MG63 (cell line): ENCODE measurements at places on chromosomes 2 and 18. TPM values are rescaled to one million over a fixed set of nuclear protein-coding genes. Genes with fewer than 3 reads are reported as not detected.

GRCh38 chr2:207248702-207249377 is 83.1 kb upstream of the KLF7 start:
- peak; percentile 25 for DNase-seq

DNA sequence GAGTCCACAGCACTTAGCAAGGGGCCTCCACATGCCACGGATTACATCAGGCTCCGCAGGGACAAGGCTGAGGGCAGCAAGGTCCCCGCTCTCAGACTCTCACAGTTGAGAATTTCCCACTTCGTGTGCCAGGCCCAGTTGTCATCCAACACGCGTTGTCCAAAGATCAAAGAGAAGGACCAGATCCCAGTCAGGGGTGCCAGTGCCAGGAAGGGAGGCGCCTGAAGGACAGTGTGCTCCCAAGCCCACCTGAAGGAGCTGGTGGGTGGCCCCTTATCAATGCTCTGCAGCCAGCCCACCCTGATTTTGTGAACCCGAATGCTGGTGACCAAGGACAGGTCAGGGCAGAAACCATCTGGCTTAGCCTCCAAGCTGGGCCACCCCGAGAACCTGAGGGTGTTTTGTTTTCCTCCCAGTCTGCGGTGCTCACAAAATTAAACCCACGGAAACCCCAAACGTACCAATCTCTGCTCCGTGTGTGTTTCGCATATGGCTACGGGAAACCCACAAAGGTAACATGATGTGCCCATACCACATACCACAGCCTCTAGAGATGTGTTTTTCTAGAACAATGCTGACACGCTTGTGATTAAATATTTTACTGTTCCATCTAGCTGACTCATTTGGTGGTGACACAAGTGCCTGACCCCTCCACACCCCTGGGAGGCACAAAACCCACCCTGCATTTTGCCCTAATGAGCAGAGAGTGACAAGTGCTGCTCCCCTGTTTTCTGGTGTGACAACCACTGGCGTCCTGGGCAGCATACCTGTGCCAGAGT is 24.5 kb downstream of the CRACDL start:
- DNase-seq = no peak

GRCh38 chr2:226756131-226756530 is 43.5 kb downstream of the IRS1 start:
- DNase-seq = no peak

DNA sequence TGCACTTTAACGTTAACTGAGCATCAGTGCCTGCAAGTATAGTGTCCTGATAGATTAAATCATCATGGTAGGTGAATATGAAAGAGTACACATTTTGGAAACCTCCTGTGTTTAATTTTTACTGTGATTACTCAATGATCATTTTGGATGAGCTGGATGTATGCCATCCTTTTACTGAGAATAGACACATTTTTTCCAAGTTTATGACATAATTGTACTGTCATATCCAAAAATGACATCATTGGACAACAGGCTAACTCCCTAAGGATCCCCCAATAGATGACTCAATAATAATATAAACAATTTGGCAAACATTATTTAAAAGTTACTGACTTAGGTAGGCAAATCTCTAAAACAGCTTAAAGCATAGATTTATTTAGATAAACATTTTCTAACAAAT is 410.8 kb upstream of the REG3G start:
- no peak for DNase-seq

GRCh38 chr2:143559147-143559546 is 429.9 kb downstream of the ARHGAP15 start:
- DNase-seq = no peak

DNA sequence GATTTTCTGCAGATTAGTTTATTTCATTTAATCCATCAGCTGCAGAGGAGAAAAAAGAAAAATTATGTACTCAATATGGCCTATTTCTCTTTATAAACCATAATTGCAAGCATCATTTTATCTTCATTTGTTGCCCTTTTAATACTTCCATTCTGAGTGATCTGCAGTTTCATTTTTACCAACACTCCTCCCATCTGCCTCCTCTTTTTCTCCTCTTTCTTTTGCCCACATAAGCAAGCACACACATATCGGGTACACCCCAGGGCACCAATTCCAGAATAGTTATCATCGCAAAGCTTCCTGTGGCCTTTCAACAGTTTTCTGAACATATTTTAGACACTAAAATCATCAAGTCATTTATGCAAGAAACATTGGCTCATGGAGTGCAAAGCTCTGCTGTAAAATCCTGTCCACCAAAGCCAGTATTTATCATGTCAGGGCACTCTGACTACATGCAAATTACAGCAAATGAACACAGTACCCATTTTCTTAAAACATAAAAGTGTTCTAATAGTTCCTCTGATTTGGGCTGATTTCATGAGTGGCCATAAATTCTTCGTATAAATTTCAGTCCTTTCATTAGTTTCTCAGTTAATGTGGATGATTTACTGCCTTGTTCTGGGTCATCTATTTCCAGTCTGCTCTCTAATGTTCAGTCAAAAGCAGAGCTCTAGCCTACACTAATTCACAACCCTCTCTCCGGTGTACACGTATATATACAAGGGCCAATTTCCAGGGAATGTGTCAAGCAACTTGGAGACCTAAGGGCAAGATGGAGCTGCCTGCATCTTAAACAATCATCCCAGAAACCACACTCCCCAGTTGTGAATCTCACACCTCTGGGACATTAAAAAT is 281.3 kb downstream of the STK39 start:
- no peak for DNase-seq

DNA sequence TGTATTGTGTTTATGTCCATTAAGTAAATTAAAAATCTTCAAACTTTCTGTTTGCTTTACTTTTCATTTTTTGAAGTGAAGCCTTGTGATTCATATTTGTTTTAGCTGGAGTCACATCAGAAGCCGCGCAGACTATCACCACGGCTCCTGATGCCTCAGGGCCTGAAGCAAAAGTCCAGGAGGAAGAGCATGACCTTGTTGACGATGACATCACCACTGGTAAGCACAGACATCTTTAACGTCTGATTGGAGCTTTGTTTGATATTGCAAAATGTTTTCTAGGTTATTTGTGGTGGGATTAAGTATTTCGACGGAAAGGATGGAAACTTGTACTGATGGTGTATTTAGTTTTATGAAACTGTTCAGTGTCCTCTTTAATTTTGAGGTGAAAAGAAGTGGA is 164.8 kb downstream of the WDR7 start:
- no peak for DNase-seq

DNA sequence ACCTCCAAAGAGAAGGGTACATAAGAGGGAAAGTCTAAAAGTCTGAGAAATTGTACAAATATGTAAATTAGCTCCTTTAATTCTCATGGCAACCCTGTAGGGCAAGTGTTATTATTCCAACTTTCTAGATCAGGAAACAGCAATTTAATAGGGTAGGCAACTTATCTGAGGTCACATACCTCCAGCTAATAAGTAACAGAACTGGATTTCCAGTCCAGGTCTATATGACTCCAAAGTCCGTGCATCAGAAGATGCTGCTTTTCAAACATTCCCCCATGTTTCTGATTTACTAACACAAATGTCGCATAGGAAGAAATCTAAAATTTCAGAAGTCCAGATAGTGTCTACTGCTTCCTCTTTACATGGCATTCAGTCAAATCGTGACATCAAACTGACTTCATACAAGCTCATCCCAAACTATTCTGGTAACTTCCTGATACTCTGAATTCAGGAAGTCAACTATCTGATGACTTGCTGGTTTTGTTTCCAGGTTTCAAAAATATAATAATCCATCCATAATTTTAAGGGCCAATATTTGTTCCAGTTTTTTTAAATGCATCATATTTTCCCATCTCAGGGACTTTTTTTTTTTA is 419.3 kb upstream of the ACVR2A start:
- DNase-seq = no peak

DNA sequence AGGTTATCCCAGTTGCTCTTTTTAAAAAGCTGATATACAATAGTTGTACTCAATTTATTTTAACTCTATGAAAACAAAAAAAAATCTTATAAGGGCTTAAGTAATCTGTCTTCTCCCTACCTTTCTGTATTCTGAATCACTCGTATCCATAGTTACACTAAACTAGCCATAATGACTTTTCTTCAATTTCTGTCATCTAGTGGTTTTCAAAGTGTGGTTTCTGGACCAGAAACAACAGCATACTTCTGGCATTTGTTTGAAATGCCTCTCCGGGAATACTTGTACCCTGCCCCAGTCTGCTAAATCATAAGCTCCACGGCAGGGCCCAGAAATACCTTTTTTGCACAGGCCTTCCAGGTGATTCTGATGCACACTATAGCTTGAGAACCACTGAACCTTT is 253.6 kb downstream of the LRRTM4 start:
- DNase-seq = no peak

DNA sequence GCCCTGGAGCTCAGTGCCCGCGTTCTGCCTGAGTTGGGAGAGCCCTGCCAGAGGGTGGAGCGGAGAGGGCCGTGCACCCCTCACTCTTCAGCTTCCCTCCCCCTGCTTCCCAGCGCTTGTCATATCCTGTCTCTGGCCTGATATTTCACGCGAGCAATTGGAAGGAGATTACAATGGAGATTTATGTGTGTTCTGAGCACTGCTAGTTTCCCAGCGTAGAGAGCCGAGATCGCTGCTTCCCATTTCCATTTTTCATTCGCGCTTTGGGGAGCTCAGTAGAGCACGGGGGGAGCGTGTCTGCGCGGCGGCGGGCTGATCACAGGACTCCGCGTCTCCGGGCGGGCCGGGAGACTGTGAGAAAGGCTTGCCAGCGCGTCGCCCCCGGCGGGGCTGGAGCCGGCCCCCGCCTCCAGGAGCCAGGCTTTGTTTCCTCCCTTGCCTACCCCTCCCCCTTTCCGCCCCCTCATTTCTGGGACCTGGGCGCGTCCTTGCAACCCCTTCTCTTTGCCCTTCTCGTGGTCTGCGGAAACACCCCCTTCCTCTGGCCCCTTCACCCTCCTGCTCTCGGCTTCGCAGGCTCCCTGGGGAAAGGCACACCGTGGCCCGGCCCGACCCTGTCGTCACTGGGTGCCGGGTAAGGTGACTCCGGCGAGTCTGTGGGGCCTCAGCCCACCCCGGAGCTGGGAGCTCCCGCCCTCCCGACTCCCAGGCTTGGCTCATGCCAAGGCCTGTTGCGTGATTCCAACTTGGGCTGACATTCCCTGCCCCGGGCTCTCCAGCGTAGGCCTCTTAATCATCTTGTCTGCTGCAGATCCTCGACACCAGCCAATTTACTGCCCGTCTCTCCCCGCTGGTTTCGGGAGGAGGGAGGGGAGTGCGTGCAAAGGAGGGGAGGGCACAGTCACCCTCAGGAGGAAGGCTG is 5.8 kb downstream of the DLX2 start:
- peak; percentile 97 for DNase-seq

GRCh38 chr2:38514603-38515154 is 88.0 kb downstream of the HNRNPLL start:
- DNase-seq = peak; percentile 23

- peak; percentile 53 for DNase-seq
Observed at GRCh38 chr2:25885933-25886332, 7.6 kb upstream of the ASXL2 start.

GRCh38 chr18:23207994-23208393 is 72.7 kb downstream of the CABLES1 start:
- DNase-seq = no peak

DNA sequence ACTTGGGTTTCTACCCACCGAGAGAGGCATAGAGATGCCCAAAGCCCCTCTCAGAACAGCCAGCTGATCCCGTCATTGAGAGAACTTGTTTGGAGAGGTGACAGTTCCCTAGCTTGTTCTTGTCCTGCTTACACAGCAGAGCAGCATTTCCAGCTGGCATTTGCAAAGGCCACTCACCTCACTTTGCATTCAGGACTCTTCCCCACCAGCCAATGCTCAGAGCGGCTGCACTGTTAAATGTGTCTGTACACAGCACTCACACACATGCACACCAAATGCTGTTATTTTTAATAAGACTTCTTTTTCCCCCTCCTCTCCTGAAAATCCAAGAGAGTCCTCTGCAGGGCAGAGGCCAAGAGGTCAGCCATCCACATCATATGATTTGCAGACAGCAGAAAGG is 104.6 kb upstream of the SLC14A2 start:
- no peak for DNase-seq

DNA sequence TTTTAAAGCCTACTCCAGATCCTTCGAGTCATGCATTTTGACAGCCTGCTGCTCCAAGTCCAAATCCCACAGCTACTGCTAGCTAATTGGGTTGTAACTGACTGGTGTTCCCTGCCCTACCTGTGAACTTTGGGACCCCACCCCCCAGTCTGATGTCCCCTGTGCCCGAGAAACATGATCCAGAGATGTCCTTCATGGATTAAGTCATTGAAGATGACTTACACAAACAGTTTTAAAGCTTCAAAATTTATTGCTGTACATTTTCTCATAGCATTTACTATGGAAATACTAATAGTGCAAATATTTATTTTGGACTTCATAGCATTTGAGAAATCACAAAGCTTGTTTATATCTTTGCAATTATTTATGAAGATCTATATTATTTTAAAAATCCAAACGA is 73.1 kb downstream of the MBD2 start:
- DNase-seq = no peak

- peak; percentile 31 for DNase-seq
Observed at GRCh38 chr2:33412920-33413319, 63.5 kb upstream of the RASGRP3 start.

- peak; percentile 71 for DNase-seq
Observed at GRCh38 chr18:70337139-70337972, 48.5 kb downstream of the SOCS6 start.

GRCh38 chr2:20913491-20913890 is 90.6 kb upstream of the LDAH start:
- no peak for DNase-seq

GRCh38 chr18:13026583-13027270 is 35.6 kb downstream of the CEP192 start:
- no peak for DNase-seq

- DNase-seq = no peak
Observed at GRCh38 chr2:65574993-65575392, 142.6 kb upstream of the SPRED2 start.

- no peak for DNase-seq
Observed at GRCh38 chr2:64542071-64543007, 18.2 kb downstream of the AFTPH start.

Gene MC4R
- total RNA-seq = not detected in 2 replicates

Gene CLIP4
- 15.3 and 24.3 TPM in 2 replicates for total RNA-seq

Gene CD8B2
- not detected in 2 replicates for total RNA-seq

Gene SLC4A5
- under 0.01 TPM in 1 of 2 replicates, not detected in the other for total RNA-seq

Gene NDC80
- total RNA-seq = 43.0 and 67.2 TPM in 2 replicates

Gene CYS1
- total RNA-seq = 1.0 and 2.0 TPM in 2 replicates

Gene GKN1
- total RNA-seq = not detected in 2 replicates

Gene C1QL2
- total RNA-seq = not detected in 2 replicates

Gene CHRNG
- total RNA-seq = not detected in 2 replicates

Gene IL36RN
- total RNA-seq = not detected in 2 replicates

Gene NR4A2
- total RNA-seq = not detected in 2 replicates

Gene EPHA4
- 3.8 and 5.4 TPM in 2 replicates for total RNA-seq

Gene ZNF396
- 0.10 and 0.25 TPM in 2 replicates for total RNA-seq

Gene SFT2D3
- total RNA-seq = 8.7 and 9.2 TPM in 2 replicates

Gene GTF2A1L
- not detected in 2 replicates for total RNA-seq

Gene EGR4
- not detected in 2 replicates for total RNA-seq
